ENCODE measurements at places on chromosomes 2 and 18.

GRCh38 chr2:30865243-30865642, 58.0 kb upstream of the CAPN13 start:
- DNase-seq = no peak

- no peak for DNase-seq
Observed at GRCh38 chr2:19224486-19224885, 133.9 kb downstream of the OSR1 start.

GRCh38 chr2:230444832-230445231, 28.8 kb downstream of the SP100 start:
- DNase-seq = no peak

- no peak for DNase-seq
Observed at GRCh38 chr2:222930862-222931261, 70.0 kb downstream of the ACSL3 start.

DNA sequence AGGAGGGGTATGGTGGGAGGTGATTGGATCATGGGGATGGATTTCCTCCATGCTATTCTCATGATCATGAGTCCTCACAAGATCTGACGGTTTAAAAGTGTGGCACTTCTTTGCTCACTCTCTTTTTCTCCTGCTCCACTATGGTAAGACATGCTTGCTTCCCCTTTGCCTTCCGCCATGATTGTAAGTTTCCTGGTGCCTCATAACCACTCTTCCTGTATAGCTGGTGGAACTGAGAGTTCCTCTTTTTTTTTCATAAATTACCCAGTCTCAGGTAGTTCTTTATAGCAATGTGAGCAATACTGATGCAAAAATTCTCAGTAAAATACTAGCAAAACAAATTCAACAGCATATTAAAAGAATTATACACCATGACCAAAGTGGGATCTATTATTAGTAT, 728.5 kb upstream of the SLC8A1 start:
- no peak for DNase-seq

GRCh38 chr2:71120195-71120594, 9.8 kb downstream of the MCEE start:
- no peak for DNase-seq

GRCh38 chr2:147171941-147172340, 672.9 kb upstream of the ACVR2A start:
- no peak for DNase-seq

GRCh38 chr2:64923385-64923710, 65.9 kb upstream of the SLC1A4 start:
- DNase-seq = no peak

- no peak for DNase-seq
Observed at GRCh38 chr2:23603581-23603980, 218.6 kb downstream of the KLHL29 start.

GRCh38 chr2:179268277-179268925, 3.8 kb upstream of the SESTD1 start:
- DNase-seq = peak; percentile 49

GRCh38 chr2:178268435-178268834, 74.1 kb downstream of the OSBPL6 start:
- DNase-seq = no peak
